ENCODE measurements at places on chromosomes 12 and 14.

DNA sequence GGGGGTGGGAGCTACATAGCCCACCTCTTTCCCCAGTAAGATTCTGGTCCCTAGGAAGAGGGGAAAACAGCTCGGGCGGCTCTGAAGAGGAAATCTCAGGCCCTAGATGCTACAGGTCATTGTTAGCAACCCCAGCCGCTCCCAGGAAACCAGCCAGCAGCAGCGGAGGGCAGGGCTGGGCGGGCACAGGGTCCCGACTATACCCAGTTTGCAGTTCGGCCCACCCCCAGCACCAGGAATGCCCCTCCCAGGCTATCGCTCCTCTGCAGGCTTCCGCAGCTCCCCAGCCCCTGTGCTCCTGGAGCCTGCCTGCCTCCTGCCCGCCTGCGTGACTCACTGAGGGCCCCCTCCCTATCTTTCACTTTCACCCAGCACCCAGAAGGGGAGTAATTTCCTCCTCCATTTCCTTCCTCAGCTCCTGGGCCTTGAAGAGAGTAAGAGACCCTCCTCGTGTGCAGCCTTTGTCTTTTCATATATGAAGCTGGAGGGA, 27.2 kb upstream of the PNMA1 start:
- no peak for DNase-seq

DNA sequence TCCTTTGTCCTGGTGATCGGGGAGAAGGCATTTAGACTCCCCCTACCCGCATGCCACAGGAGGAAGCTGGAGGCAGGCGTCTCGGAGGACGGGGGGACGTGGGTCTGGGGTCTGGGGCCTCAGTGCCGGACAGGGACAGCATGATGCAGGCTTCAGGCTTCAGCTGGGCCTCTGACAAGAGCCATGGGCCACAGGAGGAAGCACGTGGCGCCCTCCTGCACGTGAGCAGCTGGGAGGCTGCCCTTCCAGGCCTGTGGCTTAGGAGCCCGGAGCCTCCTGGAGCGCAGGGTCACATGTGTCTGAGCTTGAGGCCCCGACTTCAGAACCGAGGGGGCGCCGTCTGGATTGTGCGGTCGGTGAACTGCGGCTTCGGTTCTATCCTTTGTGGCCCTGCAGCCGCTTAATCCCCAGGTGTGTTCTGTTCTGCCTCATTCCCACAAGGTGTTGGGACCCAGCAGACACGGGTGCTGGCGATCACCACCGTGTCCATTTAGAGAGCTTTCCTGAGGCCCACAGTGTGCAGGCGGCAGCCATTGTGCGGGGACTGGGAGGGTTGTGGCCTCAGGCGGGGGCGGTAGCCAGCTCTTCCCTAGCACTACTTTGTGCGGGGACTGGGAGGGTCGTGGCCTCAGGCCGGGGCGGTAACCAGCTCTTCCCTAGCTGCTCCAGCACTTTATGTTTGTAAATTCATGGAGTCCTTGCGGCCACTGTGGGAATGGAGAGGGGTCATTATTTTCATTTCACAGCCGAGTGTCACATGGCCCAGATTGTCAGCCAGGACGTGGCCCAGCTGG, 150.2 kb downstream of the ADGRD1 start:
- no peak for DNase-seq

DNA sequence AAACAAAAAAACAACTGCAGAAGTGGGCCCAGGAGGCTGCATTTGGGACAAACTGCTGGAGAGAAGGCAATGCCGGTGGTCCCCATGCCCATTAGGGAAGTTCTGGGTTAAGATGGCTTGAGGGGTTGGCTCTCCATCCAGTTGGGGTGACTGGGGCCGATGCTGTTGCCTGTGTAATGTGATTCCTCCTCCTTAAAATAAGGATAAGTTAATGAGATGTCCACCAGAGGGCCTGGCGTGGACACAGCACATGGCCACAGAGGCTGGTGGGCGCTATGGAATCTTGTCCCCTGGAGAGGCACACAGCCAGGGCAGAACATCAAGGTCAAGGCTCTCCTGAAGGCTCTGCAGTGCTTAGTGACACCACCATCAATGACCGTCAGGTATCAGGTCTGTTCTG, 1.0 kb upstream of the TESC start:
- DNase-seq: no peak

GRCh38 chr14:49875640-49876198, 17.2 kb upstream of the ARF6 start:
- DNase-seq: no peak

DNA sequence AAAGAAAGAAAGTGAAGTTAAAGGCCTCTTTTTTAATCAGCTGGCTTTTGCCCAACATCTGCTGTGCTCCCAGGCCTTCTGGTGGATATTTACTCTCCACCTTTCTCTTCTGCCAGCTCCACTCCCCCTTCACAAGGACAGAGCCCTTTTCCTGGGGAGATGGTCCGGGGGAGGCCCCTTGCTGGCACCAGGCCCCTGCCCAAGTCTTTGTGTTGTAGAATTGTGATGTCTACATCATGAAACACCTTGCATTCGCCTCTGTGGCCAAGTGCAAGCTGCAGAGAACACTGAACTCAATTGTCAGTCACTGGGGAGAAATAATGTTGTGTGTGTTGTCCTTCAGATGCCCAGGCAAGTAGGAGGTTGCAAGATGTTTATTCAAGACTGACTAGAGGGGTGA, 150.3 kb downstream of the DPF3 start:
- no peak for DNase-seq

DNA sequence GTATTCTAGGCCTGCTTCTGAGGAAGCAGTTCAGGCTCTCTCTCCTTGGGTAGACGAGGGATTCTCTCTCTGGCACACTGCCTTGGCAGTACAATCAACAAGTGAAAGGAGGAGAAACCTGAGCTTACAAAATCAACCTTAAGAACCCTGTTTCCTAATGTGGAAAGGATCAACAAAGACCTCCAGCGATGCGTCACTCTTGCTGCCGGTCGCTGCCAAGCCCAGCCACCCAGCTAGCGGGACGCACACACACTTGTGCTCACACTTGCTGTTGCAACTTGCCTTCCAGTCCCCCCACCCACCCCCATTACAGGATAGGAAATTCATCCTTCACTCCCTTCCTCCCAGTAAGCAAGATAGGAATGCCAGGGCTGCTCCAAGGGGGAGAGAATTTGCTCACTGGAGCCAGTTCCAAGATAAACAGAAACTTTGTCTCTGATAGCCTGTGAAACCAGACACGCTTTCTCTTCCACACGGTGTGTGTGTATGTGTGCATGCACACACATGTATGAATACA, 144.3 kb downstream of the BCL11B start:
- no peak for DNase-seq

GRCh38 chr12:2841056-2841650, 6.3 kb upstream of the NRIP2 start:
- no peak for DNase-seq

DNA sequence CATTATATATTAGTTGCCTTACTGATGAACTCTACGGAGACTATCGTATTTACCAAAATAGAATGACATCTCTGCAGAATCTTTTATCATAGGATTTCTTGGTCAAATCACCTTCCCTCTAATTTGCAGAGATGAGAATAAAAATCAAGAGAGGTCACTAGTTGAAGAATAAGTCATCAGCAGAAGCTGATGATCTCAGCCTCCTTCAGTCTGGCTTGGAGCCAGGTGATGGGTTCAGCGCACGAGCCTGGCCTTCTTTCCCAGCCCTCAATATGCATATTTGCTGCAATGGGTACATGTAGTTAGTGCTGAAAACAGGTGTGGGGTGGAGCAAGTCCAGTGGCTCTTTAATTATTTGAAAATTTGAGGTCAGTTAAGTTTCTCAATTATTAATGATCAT, 19.2 kb upstream of the EMP1 start:
- no peak for DNase-seq

- no peak for DNase-seq
These were observed 61.7 kb upstream of the DLK1 start for GRCh38 chr14:100664841-100665510.

DNA sequence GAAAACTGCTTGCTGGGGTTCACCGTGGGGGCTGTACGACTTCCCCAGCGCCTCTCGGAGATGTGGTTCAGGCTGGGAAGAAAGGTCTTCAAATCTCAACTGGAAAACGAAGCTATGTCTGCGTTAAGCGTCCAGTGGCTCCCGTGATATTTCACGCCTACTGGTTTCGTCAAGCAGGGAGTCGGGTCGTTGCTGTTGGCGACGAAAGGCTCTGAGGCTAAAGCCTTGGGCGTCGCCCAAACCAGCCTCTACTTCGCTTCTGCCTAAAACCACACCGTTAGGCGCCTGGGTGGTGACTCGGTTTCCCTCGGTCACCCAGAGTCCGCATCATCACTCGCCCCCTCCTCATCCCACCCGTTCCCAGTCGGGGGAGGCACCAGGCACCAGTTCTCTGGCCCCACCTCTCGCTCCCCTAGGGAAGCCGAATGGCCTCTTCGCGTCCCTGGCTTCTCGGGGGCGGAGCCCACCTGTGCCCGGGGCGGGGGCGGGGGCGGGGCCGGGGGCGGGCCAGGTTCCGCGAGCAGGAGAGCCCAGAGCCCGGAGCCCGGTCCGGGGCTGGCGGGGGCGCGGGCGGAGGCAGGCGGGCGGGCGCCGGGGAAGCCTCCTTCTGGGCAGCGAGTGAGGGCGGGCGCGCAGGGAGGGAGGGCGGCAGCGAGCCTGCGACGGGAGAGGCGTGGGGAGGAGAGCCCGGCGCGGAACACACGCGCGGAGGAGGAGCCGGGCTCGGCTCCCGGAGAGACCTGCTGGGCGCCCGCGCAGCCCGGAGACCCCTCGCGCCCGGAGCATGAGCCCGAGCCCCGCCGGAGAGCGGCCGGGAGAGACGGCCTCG, at the start of gene B4GALNT3:
Gene B4GALNT3 (plus strand): TSS at position 510 of the 829 bp plus-strand sequence. CDS start 438 bp downstream, outside the sequence.
- no peak for DNase-seq

GRCh38 chr14:75318353-75318752, 39.7 kb downstream of the FOS start:
- no peak for DNase-seq

GRCh38 chr12:93379326-93379980, 1.7 kb downstream of the NUDT4 start:
- DNase-seq: no peak

DNA sequence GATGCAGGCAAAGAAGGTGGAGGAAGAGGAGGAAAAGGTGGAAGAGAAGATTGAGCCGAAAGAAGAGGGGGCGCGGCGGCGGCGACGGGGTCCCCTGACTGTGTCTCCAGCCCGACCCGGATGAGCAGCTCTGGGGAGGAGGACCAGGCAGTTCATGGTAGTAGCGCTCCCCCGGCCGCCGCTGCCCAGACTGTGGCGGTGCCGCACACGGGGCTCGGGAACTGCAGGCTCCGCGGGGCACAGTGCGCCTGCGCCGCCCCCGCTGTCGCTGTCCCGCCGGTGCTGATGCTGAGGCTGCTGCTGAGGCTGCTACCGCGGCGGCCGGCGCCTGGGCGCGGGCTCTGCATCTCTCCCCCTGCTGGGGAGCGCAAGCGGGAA, at the start of gene KCNH5:
Gene KCNH5 (minus strand): TSS at position 225 of the 378 bp plus-strand sequence. CDS start 272 bp downstream, outside the sequence.
- DNase-seq: no peak

DNA sequence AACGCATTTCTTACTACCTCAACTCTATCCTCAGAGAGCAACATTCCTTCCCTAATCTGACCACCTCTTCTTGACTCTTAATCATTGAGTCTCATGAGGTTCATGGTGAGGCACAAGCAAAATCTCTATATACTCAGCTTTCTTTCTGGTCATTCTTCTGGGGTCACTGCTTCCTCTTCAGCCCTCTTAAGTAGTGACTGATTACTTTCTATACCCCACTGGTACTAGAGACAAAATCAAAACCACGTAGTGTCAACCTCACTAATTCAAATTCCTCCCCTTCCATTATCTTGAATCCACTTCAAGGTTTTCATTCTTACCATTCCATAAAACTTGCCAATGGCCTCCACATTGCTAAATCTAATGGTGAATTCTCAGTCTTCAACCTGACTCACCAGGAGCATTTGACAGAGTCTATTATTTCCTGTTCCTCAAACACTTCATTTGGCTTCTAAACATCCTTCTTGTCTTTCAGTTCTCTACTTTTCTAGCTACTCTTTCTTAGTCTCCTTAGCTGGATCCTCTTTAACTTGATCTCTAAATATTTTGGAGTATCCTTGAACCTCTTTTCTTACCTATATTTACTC, 6.8 kb downstream of the WDHD1 start:
- no peak for DNase-seq

GRCh38 chr12:120342175-120343038, 14.8 kb upstream of the PLA2G1B start:
- no peak for DNase-seq

DNA sequence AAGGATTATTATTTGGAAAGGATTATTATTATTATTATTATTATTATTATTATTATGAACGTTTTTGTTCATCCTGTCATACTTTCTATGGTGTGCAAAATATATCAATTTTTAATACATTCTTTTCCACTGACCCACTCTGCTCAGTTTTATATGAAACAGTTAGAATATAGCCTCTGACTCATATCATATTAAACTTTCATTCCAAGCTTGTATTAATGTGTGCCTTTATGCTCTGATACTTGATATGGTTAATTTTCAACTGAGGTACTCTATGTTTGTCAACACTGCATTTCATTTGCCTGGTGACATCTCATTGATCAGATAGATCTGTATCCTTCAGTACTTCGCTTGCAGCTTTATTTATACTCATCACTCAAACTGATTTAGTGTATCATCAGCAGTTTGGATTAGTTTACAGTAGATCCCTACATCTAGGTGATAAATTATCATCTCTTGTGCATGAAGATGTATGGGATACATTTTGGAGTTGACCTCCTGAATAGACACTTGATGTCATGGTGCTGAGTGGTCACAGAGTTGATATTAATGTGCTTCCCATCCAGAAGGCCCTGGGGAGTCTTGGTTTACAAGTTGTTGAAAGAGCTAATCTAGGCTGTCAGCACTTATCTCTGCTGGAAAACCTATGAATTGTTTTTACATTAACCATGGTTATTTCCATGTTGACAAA, 271.8 kb downstream of the TRHDE start:
- DNase-seq: no peak

GRCh38 chr14:68977718-68978171, 1.4 kb downstream of the ACTN1 start:
- DNase-seq: no peak

GRCh38 chr12:69337311-69338090, 10.7 kb upstream of the LYZ start:
- DNase-seq: no peak

- DNase-seq: peak; percentile 9
These were observed 28.7 kb downstream of the NKX2-8 start for GRCh38 chr14:36553656-36554260.

- DNase-seq: no peak
These were observed 56.1 kb downstream of the SYT10 start for GRCh38 chr12:33383503-33383902.

GRCh38 chr14:99889268-99889667, 96.1 kb downstream of the EML1 start:
- no peak for DNase-seq

DNA sequence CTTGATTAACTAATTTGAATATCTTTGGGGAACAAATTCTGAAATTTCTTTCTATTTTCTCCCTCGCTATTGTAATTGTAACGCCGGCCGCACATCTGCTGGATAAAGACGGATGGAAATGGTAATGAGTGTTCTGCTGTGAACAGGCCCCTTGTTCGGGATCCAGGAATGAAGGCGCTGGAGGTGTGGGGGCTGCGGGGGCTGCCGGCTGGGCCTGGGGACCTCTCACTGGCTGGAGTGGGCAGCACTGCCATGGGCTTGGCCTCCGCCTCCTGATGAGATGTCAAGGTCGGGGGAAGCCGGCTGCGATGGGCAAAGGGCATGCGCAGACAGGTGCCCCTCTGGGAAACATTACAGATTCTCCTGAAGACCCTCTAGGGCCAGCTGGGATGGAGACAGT, 175.4 kb downstream of the PHETA1 start:
- DNase-seq: no peak

Data from smooth muscle cell of the brain vasculature (primary cell).